ENCODE measurements at places on chromosomes 12 and 14.

DNA sequence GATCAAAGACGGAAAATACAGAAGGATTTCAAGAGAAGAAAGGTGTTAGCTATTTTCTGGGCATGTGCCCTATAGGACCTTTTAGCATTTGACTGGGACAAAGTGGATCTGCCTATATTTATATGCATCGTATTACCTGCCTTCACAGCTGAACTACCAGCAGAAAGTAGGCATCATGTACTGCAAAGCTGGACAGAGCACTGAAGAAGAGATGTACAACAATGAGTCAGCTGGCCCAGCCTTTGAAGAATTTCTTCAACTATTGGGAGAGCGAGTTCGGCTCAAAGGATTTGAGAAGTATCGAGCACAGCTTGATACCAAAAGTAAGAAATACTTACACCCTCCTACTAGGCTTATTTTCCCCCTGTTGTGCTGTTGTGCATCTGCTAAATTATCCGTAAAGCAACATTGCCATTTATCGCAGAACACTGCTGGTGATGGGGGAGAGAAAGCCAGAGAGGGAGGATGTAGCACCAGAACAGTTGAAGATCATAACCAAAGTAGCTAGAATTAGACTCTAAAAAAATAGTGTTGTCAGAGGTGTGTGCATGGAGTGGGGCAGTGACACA is 282.0 kb upstream of the RGS6 start:
- no peak for DNase-seq

DNA sequence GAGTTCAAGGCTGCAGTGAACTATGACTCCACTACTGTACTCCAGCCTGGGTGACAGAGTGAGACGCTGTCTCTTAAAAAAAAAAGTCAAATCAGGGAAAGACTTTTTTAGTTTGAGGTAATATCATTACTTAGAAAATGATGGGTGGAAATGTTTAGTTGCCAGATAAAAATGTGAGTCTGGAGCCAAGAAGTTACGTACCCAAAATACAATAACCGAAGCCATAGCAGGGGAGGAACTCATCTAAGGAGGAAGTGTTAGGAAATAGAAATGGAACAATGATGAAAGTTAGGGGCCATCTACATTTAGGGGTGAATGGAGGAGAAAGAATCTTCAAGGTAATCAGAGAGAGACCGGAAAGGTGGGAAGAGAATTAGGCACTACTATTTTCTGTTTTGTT is 98.8 kb downstream of the DACT1 start:
- DNase-seq = no peak

- DNase-seq = no peak
These were observed 8.9 kb downstream of the BICD1 start for GRCh38 chr12:32115404-32116104.

DNA sequence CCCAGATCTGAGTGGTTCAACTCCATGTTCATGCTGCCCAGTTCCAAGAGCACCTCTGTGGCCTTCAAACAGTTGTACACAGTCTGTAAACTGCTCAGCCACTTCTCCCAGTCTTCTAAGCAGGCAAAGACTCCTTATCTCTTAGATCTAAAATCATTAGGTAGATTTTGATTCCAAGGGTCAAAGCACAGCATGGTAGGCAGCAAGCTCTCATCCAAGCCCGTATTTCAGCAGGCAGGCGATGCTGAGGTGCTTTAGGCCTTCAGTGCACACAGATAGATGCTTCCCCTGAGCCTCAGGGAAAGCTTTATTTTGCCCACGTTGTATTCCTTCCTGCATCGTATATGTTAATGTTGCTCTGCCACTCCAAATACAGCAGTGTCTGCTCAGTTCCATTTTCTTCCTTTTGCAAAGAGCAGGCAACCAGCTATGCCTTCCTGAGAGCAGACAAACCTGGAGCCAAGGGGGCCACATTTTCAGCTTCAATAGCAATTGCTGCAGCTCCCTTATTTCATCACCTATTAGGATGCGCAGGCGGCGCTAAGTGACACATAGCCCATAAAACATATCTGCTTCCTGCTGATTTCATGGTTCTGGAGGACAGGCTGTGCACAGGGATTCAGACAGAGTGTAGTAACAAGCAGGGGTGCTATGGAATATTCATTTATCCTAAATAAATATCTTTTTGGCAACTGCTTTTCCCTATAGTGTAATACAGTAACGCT is 67.5 kb downstream of the ETV6 start:
- no peak for DNase-seq

DNA sequence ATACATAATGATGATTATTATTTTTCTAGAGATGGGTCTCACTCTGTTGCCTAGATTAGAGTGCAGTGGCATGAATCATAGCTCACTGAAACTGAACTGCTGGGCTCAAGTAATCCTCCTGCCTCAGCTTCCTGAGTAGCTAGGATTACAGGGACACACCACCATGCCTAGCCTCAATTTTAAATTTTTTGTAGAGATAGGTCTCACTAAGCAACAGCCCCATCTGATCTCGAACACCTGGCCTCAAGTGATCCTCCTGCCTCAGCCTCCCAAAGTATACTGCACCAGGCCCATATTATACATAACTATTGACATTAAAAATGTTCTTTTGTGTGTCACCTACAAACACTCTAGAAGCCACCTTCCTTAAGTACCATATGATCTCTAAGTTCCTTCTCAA is 3.4 kb downstream of the TXNRD1 start:
- DNase-seq = no peak

DNA sequence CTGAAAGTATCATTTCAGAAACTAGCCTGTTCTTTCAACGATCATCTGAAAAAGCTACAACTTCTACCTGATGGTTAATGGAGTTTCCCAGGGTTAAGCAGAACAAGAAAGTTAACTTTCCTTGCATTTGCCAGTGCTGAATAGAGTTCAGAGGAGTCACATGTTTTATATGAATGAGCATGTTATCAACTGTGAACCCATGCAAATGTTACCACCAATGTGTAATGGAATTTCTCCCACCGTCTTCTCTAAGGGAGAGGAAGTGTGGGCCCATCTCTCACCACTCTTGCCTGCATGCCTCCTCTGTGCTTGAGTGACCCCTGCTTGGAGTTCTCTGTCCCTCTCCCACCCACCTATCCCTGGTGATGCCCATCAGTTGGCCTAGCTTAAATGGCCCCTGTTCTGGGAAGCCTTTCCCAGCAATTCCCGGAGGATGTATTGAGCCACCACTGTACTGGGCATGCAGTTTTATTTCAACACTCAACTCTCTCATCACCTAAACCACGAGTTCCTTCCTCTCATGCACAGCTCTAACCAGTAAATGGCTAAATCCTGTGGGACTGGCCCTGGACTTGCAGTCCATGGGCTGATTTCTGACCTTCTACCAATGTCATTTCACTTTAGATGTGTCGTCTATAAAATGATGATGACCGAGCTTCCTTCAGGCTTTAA is 159.8 kb downstream of the RPAP3 start:
- DNase-seq = no peak

- no peak for DNase-seq
These were observed 1.2 kb upstream of the PA2G4 start for GRCh38 chr12:56103066-56103711.

GRCh38 chr14:52080158-52080800 is 11.4 kb upstream of the NID2 start:
- no peak for DNase-seq

DNA sequence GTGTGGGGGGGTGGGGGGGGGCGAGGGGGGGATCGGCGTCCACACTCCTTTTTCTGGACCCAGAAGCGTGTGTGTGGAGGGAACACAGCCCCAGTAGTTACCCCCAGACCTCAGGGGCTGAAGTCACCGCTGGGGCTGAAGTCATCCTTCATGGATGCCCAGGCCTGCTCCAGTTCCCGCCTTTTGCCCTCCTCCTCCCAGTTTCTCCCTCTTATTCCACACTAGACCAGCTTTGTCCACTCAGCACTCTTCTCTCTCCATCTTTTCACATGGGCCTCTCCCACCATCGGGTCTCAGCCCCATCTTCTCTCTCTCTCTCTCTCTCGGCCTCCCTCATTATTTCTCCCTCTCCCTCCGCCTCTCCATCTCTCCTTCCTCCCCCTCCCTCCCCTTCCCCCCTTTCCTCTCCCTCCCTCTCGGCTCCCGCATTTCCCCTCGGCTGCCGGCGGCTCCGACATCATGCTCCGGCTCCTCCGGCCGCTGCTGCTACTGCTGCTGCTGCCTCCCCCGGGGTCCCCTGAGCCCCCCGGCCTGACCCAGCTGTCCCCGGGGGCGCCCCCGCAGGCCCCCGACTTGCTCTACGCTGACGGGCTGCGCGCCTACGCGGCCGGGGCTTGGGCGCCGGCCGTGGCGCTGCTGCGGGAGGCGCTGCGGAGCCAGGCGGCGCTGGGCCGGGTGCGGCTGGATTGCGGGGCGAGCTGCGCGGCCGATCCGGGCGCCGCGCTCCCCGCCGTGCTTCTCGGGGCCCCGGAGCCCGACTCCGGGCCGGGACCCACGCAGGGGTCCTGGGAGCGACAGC is at the start of gene P3H3:
TSS of gene P3H3 (plus strand) at position 426 of the 799 bp plus-strand sequence. CDS start at position 460, 34 bp downstream.
- peak; percentile 83 for DNase-seq

- no peak for DNase-seq
These were observed 1.5 kb upstream of the TSPAN8 start for GRCh38 chr12:71159264-71159663.

- no peak for DNase-seq
These were observed 21.5 kb upstream of the IFNG start for GRCh38 chr12:68180792-68181744.

DNA sequence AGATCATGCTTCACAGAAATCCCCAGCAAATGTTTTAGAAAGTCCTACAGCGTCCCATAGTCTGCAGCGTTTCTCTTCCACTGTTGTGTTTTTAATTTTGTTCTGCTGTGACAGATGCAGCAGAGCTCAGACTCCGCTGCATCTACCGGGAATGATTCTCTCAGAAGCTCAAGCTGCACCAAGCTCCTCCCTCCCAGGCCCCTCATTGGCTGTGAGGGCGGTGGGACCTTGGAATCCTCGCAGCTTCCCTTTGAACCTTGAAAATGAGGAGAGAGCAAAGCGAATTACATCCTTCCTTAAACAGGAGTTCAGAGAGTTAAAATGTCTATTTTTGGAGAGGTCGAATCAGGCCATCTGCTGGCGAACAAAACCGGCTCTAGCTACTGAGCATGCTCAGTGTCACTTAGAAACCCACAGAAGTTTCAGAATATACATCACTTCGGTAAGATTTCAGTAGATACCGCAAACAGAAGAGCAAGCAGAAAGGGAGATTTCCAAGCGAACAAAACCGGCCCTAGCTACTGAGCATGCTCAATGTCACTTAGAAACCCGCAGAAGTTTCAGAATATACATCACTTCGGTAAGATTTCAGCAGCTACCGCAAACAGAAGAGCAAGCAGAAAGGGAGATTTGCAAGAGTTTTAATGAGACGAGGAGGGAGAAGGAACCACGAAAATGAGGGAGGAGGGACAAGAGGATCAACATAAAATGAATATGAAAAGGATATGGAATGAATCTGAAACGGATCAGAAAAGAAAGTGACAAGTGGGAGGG is at the start of gene ABCD2:
TSS of gene ABCD2 (minus strand) at position 144 of the 774 bp plus-strand sequence. CDS start 188 bp downstream, outside the sequence.
- DNase-seq = peak; percentile 79

Measured in ecto neural progenitor cell (in vitro differentiated cells).